CD4-positive, alpha-beta T cell treated with Interleukin-21 for 1 hour (primary cell): ENCODE measurements at places on chromosomes 1 and 21.

GRCh38 chr21:45294509-45295291 lies 7.0 kb upstream of the POFUT2 start:
- no peak for DNase-seq

GRCh38 chr1:220347654-220348175 lies 75.5 kb upstream of the RAB3GAP2 start:
- DNase-seq: no peak

DNA sequence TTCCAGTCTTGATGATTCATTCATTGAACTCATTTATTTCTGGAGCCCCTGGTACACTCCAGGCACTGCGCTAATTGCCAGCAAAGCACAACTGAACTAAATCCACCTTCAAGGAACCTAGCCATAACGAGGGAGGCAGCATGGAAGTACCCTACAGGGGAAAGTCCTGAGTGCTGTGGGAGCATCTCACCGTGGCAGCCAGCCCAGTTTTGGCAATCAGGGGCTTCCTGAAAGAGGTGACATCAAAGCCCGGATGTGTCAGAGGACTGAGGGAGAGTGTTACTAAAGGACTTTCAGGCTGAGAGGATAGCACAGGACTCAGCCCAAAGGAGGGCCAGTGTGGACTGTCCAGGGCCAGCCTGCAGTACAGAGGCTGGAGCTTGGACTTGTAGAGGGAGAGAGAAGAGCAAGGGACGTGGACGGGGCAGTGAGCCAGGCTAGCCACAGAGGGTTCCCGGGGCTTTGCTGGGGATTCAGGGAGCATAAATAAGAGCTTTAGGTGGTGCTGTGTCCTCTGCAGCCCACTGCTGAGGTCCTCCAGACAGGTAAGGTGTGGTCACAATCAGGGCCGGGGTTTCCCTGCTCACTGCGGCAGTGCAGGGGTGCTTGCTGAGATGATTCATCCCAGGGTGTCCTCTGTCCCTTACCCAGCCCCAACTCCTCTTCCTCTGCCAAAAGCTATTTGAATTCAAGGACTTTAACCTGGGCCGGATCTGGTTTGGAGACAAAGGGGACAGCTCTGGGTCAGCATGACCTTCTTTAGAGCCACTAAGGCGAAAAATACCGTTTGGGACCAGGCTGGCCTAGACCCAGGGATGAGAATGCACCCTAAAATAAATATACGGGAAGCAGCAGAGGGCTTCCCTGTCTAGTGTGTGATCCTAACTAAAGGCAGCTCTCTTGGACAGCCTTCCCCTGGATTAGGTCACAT lies 128.3 kb downstream of the EDEM3 start:
- no peak for DNase-seq

- no peak for DNase-seq
These were observed 2.3 kb upstream of the USH2A start for GRCh38 chr1:216425577-216425976.

- no peak for DNase-seq
These were observed 249.7 kb upstream of the RUNX1 start for GRCh38 chr21:35298757-35299156.

GRCh38 chr1:202831906-202832305 lies 21.2 kb downstream of the PCAT6 start:
- no peak for DNase-seq

DNA sequence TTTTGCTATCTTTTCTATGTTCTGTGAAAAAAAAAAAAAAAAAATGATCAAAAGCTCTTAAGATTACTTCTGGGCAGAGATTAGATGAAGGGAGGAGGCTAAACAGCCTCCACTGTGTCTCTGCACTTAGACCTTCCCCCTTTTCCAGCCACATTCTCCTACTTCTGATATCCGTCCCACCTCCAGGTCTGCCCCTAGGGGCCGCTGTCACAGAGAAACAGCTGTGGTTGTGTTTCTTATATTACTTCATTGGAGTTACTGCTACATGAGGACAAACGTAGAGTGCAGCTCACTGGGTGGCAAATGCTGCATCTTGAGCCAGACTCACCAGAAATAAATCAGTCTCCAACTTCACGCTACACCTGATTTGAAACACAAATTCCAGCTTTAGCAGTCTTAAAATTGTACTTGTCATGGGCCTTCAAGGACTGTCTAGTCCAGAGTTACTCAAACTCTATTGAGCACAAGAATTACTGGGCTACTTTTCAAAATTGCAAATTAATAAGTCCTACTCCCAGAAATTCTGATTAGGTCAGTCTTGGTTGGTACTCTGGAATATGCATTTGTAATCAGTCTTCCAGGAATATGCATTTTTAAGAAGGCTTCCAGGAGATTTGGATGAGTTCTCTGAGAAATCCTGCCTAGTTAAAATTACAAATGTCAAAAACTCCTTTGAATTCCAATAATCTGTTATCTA lies 125.2 kb upstream of the PTBP2 start:
- no peak for DNase-seq

DNA sequence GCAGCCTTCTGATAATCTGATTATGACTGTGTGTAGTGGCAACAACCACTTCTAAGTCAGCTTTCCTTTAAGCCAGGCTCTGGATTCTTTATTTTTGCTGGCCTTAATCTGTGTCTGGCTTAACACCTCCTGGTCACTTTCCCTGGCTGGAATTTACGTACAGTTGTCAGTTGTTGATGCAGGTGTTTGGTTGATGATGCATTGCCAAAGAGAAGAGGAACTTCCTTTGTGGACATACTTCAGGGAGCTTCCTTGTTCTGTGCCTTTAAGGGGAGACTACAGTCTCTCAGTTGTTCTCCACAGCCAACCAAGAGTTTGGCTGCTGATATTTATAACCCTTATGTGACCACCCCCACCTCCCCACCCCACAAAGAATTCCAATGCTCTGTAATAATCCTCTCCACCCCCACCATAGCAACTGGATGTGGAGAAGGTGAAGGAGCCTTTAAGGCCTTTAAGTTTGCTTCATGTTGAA lies 96.0 kb upstream of the BMP8A start:
- DNase-seq: no peak

GRCh38 chr1:209307846-209308245 lies 275.7 kb upstream of the CAMK1G start:
- DNase-seq: no peak

DNA sequence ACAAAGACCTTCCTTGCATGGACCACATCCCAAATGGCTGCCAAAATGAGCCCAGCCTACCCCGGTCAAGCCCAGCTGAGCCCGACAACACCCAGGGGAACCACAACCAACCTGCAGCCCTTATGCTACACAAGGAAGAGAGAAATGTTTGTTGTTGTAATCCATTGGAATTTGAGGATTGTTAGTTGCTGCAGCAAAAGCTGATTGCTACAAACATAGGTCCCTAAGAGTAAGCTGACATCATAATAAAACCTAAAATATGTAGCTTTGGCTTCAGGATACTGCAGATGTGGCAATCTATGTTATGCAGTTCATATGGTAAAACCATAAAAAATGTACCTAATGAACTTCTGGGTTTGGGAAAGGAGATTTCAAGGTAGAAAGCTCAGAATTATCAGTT lies 65.5 kb upstream of the DNAH14 start:
- DNase-seq: no peak
